Activated T-helper 2 cell treated with anti-CD3 and anti-CD28 coated beads, Interferon-gamma antibody, Interleukin-2, Interleukin-4, amounts not matched to agents 10 μg/mL and 5 μg/mL and 100 μg/mL, durations not matched to agents 14 hours and 24 hours and 36 hours (primary cell): ENCODE measurements at places on chromosomes 11 and 22. TPM values are rescaled to one million over a fixed set of nuclear protein-coding genes. Genes with fewer than 3 reads are reported as not detected.
A peak's percentile ranks its signal among the peaks of the same experiment; 100 is the strongest.

CYTH4 gene
- 45.9 and 49.8 TPM in 2 replicates for total RNA-seq

LZTR1 gene
- total RNA-seq: 64.7 and 68.4 TPM in 2 replicates

OR4A16 gene
- total RNA-seq: not detected in 2 replicates

DNA sequence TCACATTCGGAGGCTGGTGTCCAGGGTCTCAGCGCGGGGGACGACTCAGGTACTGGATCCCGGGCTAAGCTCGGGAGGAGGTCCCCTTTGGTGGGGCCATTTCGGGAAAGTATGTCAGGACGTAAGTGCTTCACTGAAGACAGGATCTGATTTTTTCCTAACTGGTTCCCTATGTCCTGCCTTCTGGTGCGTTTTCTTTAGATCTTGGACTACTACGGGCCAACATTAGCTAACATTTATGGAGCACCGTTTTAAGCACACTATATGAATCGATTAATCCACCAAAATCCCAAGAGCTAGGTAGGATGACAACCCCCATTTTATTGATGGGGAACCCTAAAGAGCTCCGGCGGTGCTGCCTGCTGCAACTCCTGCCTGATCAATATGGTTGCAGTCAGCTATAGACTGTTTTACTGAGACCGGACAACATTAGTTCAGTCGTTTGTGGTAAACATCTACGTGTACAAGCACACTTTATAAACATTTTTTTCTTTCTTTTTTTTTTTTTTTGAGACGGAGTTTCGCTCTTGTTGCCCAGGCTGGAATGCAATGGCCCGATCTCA lies 17.0 kb upstream of the WDR74 start:
- no peaks in the 10 kb centered on the region for H3K27me3 ChIP-seq
- no peak for DNase-seq
- peak overlapping the region; percentile 96 for H3K4me3 ChIP-seq
- H3K36me3 ChIP-seq: peaks cover 61% of the 10 kb centered on the region
- peak overlapping the region; percentile 96 for H3K27ac ChIP-seq

GRCh38 chr11:117669062-117669461 lies 128.0 kb downstream of the DSCAML1 start:
- H3K27ac ChIP-seq: no peak overlapping the region
- no peak overlapping the region for H3K4me3 ChIP-seq
- no peaks in the 10 kb centered on the region for H3K36me3 ChIP-seq

DNA sequence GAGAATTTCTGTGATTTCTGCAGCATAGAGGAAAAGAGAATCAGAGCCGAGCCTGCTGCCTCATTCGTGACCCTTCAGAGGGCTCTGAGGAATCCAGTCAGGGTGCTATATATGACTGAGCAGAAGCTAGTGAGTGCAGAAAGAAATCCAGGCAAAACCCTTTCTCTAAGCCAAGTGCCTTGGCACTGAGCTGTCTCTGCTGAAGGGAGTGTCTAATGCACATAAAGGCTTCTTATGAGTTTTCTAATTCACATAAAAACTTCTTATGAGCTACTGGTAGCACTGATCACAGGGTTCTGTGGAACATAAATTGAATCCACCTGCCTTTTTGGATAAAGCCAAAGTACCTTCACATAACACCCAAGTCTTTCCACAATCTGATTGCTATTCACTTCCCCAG lies 785.7 kb upstream of the CCDC90B start:
- no peak for DNase-seq
- no peak overlapping the region for H3K27ac ChIP-seq
- no peaks in the 10 kb centered on the region for H3K4me1 ChIP-seq
- H3K36me3 ChIP-seq: no peaks in the 10 kb centered on the region
- H3K27me3 ChIP-seq: no peaks in the 10 kb centered on the region

DNA sequence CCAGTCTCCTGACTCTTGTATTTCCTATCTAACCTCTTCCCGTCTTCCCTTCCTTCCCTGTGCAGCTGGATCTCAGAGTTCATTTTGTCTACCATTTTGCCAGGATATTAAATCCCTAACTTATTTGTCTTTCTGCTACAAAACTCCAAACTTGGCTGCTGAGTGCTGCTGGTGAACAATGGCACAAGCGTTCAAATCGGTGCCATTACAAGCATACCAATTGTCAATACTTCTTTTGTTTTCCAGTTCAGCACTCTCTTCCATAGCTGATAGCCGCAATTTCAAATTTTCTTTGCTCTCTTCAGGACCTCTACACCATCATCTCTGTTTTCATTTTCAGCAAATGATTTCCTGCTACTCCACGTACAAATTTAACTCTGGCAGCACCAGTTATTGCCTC lies 13.4 kb downstream of the IL18 start:
- H3K4me3 ChIP-seq: no peak overlapping the region
- H3K27ac ChIP-seq: no peak overlapping the region
- H3K4me1 ChIP-seq: no peaks in the 10 kb centered on the region
- no peaks in the 10 kb centered on the region for H3K36me3 ChIP-seq
- no peak for DNase-seq

- DNase-seq: no peak
- peaks cover 27% of the 10 kb centered on the region for H3K4me1 ChIP-seq
- no peak overlapping the region for H3K4me3 ChIP-seq
Measured at GRCh38 chr11:123521001-123521400, 90.9 kb downstream of the GRAMD1B start.

GRCh38 chr11:113690619-113691569 lies 15.2 kb downstream of the TMPRSS5 start:
- no peaks in the 10 kb centered on the region for H3K36me3 ChIP-seq
- no peak for DNase-seq
- H3K4me3 ChIP-seq: no peak overlapping the region
- no peaks in the 10 kb centered on the region for H3K27me3 ChIP-seq

DNA sequence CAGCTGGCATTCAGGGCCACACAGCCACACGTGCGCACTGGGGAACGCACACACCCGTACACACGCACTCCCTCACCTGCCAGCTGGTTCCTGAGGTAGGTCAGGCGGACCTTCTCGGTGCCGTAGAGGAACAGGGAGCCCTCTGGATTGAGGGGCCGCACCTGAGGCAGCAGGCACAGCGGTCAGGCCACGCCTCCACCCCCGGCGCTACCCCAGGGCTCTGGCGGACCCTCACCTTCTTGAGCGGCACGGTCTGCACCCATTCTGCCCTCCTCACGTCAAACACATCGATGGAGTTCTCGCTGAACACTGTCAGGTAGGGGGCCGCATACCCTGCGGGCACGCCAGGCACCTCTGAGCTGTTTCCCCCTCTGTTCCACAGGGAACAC lies 17.0 kb downstream of the CDC42BPG start:
- H3K4me3 ChIP-seq: no peak overlapping the region
- H3K4me1 ChIP-seq: no peaks in the 10 kb centered on the region
- peaks cover 3% of the 10 kb centered on the region for H3K27me3 ChIP-seq
- no peak overlapping the region for H3K27ac ChIP-seq
